Inflammatory macrophage treated with lipopolysaccharide for 1 hour (primary cell): ENCODE measurements at places on chromosomes 4 and X.

DNA sequence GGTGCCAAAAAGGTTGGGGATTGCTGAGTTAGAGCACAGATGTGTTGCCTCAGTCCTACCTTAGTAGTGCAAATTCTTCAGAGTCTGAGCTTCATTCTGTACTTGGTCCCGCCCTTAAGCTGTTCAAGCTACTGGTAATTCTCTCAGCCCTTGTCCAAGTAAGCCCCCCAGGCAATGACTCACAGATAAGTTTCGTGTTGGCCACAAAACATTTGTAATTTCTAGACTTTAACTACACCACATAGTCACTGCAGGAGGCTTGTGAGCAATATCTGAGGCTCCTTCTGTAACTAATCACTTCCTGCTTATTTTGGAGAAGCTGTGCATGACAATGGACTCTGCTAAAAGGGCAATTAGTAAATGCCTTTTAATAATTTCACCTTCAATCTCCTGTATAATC lies 1420.5 kb downstream of the PCDH7 start:
- DNase-seq = no peak

- DNase-seq = no peak
Measured at GRCh38 chr4:23134331-23134730, 441.6 kb downstream of the GBA3 start.

GRCh38 chrX:71871367-71871766 lies 39.3 kb upstream of the NHSL2 start:
- DNase-seq = no peak

DNA sequence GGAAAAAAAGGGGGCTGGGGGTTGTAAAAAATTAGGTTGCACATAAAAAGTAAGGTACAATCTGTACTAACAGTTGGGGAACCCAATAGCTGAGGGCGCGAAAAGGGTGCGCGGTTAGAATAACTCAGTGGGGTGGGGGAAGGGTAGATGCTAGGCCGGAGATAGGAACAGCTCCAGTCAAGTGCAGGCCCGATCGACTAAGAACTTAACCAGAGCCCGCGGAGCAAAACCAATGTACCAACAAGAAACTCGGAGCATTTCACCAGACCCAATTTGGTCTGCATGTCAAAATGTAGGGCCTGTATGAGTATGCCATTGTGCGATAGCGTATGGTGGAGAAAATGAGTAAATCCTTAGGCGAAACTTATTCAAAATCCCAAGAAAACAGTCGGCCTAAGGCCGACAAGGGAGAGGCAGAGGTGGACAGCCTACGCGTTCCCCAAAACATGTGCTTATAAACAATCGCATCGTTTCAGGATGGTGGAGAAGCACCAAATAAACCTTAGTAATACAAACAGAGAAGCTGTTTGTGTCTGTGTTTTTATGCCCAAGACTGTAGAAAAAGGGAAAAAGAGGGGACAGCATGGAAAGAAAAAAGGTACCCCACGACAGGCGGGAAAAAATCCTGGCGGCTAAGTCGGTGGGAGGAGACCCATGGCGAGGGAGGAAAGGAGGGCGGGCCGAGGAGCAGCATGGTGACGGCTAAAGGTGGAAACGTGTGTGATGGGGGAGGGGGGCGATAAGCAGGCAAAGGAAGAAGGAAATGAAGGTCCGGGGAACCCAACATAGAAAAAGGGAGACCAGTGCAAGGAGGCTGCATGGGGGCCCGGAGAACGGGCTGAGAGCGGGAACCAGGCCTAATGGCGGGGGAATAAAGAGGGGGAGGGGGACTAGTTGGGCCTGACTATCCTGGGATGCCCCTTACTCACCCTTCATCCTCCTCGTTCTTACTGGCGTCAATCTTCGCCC lies 990 bp downstream of the HNRNPD start:
- DNase-seq = peak; percentile 38

- peak; percentile 12 for DNase-seq
Measured at GRCh38 chr4:23269566-23269965, 576.8 kb downstream of the GBA3 start.

DNA sequence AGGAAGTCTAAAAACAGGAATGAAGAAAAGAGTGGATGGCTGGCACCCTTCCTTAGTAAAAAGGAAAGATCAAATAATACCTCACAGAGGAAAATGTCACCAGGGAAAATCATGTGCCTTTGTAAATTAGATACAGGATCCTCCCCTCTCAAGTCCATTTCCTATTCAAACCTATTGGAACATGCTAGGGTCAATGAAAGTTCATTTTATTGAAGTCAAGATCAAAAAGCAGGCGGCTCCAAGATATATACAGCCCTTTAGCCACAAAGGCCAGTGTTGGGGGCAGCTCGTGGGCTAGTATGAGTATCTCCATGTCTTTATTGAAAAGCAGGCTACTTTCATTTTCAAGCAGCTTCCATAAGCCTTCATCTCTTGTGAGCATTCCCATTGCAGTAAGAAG lies 141.1 kb downstream of the QDPR start:
- no peak for DNase-seq

GRCh38 chr4:158782551-158783360 lies 13.9 kb downstream of the FNIP2 start:
- no peak for DNase-seq

DNA sequence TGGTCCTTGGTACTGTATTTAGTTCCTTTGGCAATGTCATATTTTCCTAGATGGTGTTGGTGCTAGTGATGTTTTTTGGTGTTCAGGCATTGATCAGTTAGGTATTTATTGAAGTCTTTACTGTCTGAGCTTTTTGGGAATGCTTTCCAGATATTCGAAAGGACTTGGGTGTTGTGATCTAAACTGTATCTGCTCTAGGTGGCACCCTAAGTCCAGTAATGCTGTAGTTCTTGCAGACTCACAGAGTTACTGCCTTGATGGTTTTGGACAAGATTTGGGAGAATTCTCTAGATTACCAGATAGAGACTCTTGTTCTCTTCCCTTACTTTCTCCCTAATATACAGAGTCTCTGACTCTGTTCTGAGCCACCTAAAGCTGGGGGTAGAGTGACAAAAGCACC lies 513.6 kb upstream of the PITX2 start:
- no peak for DNase-seq

- DNase-seq = no peak
Measured at GRCh38 chr4:83771113-83771705, 235.3 kb downstream of the GPAT3 start.

DNA sequence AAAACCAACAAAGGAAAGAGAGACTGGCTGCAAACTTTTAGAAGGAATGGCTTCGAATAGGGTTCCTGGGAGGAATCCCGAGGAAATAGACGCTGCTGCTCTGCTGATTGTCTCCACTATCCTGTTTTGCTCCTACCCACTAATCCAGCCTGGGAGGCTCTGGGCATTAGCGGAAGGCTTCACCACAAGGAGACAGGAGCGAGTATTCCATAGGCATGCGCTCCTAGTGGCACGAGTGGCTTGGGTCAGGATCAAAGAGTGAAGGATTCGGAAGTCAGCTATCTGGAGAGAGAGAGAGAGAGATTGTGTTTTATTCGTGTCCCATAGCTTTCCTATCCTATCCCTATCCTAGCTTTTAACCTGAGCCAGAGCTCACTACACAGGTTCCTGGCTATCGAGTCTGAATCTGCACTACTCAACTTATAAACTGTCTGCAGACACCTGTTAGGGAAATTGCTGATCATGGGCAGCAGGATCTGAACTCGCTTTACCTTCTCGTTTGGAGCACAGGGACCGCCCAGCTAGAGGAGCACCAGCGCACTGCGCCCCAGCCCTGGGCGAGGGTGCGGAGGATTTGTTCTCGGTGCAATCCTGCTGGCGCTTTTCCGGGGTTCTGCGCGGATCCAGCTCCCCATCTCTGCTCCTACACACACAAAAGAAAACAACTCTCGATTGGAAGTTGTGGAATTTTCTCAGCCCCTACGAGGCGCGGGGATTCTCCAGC lies 740 bp upstream of the NPY2R start:
- DNase-seq = no peak

DNA sequence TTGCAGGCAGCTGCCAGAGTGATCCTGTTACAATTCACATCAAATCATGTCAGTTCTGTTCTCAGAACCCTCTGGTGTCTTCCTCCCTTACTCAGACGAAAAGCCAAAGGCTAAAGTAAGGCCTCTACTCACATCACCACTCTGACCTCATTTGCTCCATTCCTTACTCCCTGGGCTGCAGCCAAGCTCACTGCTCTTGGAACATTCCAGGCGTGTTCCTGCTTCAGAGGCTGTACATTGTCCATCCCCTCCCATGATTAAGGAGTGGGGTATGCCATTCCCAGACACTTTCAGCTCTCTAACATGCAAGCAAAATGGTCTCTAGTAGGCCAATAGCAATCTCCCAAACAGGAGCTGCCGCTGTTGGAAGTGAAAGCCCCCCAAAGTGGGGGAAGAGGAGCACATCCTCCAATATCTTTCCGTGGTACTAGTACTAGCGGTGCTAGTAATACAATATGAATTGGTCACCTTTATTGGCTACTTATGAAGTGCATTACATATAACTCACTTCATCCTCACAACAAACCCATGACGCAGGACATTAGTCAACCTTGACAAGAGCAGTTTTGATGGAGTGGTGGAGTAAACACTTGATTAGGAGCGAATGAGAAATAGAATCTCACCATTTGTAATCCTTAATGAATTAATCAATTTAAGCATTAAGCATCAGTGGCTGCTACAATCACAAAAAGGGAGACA lies 15.0 kb downstream of the GAB3 start:
- no peak for DNase-seq

DNA sequence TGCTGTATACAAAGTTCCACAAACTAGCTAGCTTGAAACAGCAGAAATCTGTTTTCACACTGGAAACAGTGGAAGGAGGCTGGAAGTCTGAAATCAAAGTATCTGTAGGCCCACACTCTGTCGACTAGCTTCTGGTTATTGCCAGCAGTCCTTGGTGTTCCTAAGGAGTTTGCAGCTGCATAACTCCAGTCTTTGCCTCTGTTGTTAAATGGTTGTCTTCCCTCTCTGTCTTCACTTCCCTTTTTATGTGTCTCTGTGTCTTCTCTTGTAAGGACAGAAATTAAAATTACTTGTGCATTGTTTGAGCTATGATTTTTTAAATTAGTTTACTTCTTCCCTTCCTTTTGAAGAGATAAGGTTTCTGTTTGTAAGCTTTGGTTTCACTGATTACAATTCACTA lies 8.2 kb downstream of the MTHFD2L start:
- DNase-seq = peak; percentile 12

DNA sequence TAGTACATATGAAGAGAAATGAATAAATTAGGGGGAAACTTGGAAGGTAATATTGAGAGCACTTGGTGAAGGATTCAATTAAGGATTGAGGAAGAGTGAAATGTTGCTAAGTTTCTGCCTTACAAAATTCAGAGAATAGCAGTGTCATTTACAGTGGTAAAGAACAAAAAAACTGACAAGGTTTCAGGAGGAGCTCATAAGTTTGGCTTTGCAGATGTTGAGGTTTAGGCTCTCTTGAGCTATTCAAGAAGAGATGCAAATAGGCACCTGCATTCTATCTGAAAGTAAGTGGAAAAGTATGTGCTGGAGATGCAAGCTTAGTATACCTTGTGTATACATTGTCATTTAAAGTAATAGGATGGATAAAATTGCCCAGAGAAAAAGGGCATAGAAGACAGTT lies 22.3 kb upstream of the EMCN start:
- no peak for DNase-seq

- no peak for DNase-seq
Measured at GRCh38 chrX:8183346-8183745, 12.3 kb upstream of the VCX2 start.
